Mesenteric fat pad (tissue), 1 donor: ENCODE measurements at places on chromosomes 4 and X. TPM values are rescaled to one million over a fixed set of nuclear protein-coding genes. Genes with fewer than 3 reads are reported as not detected.

SYTL4 gene
- 12.3 TPM for total RNA-seq

PPP1R2C gene
- not detected for total RNA-seq

GCNA gene
- 1.3 TPM for total RNA-seq

GRCh38 chrX:153687121-153688039, at the start of gene SLC6A8:
Gene SLC6A8, plus strand, starts transcription at chrX:153687926. Its CDS starts 649 bp downstream, at chrX:153688575.
- DNase-seq: no peak

- no peak for DNase-seq
Measured at GRCh38 chrX:112662559-112663427, 16.9 kb downstream of the LHFPL1 start.

- no peak for DNase-seq
Measured at GRCh38 chr4:39620551-39621313, 17.9 kb downstream of the SMIM14 start.
